SW 1271 (cell line): ENCODE measurements at places on chromosomes 3 and 15.

DNA sequence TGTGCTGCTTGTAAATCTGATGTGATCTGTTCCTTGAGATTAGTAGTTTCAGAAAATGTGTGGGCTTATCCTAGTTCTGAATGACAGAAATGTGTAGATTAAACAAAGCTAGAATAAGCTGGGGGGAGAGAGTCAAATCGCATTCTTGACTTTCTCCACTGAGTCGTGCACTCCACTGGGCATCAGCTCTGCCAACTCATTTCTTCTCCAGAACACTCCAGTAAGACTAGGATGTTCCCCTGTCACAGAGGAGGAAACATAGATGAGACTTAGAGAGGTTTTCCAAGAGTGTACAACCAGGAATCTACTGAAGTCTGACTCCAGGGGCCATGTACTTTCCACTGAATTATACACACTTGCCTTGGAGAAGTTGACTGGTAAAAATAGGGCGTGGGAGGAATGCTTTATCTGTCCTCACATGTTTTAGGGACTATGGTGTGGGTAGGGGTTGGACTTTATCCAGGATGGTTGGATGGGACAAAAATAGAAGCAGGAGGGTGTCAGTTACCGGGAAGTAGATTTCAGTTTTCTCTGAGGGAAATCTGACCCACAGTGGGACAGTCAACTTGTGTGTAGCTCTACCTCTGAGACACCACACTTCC is 298.2 kb downstream of the UBE2E2 start:
- no peak for DNase-seq

DNA sequence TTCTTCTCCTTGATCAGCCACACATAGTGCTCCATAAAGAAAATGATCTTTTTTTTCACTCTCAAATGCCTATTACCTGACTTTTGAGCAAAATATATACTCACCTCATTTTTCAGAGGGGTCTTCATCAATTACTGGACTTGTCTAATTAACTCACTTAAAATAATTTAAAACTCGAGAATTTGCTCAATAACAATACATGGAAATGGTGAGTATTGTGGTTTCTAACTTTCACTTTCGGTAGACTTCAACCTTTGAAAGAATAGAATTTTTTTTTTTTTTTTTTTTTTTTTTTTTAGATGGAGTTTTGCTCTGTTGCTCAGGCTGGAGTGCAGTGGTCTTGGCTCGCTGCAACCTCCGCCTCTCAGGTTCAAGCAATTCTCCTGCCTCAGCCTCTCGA is 17.7 kb upstream of the EPHB1 start:
- no peak for DNase-seq

DNA sequence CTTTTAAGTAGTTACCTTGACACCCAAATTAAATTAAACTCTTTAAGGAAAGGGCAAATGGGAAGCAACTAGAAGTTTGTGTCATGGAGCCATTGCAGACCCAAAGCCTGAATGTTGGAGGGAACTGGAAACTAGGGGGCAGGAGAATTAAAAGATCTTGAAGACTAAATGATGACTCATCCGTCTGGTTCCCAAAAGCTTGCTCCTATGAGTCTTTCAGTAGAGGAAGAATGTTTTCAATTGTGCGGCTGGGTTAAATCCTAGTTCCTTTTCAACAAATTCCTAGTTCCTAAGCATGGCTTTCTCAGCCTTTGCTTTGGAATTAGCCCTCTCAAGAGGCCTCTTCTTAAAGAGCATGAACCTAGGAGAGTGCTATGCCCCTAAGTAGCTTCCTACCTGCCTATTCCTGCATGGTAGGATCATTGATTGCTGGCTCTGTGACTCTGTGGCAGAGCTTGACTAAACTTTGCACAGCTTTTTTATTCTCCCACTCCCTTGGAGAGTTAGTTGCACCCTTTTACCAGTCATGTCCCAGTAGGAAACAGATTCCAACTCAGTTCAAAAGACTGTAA is 17.7 kb downstream of the CLEC3B start:
- DNase-seq: no peak

DNA sequence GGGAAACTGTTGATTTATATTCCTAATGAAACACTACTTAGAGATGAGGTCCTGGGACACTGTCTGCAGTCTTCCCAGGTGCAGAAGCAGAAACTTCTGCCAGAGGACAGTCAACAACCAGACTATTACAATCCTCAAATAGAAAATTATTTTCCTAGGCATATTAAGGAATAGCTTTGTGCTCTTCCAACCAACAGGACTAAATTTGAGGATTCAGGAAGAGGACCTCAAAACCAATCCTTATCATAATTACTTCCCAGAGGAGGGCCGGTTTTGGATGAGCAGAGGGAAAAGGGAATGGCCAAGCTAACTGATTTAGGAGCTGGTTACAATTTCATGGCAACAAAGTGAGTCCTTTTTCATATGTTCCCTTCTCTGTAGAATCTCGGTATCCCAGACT is 21.0 kb downstream of the ALDH1A2 start:
- no peak for DNase-seq

GRCh38 chr15:62935300-62936081 is 107.1 kb upstream of the TPM1 start:
- DNase-seq: no peak

GRCh38 chr15:63379492-63380150 is 2.0 kb downstream of the CA12 start:
- no peak for DNase-seq

- no peak for DNase-seq
Observed at GRCh38 chr3:188174317-188175044, 20.5 kb downstream of the LPP start.

DNA sequence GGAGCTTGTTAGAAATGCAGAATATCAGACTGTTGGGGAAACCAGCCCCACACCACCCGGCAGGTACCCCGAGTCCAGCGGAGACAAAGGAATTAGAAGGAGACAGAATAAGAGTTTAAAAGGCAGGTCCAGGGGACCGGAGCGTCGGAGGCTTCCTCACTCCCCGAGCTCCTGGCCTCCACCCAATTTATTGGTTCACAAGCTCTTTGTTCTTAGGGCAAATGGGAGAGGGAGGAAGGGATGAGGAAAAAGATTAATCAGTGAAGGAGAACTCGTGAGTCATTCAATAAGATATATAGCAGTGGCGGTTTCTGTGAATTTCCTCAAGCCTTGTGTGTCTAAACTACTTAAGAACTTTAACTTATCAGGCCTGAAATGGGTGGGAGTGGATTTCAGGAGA is 32.1 kb upstream of the WDR72 start:
- DNase-seq: no peak

DNA sequence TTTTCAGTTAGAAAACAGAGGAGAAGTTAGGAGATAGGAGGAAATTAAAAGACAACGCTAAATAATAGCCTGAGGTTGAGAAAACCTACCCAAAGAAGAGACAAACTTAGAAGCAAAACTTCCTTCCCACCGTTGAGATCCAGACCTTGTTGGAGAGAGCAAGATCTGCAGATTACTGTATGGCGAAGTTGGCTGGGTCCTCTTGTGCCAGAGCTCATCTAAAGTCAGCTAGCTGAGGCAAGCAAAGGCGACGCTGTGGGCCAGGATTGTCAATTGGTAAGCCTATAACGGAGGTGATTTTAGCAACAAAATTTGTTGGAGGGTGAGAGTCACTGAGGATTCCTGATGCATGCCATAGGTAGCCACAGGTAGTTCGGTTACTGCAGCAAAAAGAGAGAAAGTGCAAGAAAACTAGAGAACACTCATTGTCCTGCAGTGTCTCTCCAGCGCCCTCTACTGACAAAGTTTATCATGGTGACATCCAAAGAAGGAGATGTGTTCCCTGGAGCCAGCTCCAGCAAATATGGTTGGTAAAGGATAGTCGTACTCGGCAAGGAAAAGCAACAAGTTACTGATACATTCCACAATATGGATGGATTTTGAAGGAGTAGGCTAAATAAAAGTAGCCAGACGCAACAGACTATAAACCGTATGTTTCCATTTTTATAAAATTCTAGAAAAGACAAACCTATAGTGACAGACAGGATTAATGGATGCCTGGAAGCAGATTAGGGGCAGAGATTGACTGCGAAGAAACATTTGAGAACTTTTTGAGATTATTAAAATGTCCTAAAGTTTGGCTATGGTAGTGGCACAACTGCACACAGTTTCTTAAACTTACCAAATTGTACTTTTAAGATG is 9.8 kb upstream of the OR5K4 start:
- DNase-seq: no peak

GRCh38 chr3:112773864-112774263 is 72.8 kb downstream of the CD200R1L start:
- DNase-seq: no peak

DNA sequence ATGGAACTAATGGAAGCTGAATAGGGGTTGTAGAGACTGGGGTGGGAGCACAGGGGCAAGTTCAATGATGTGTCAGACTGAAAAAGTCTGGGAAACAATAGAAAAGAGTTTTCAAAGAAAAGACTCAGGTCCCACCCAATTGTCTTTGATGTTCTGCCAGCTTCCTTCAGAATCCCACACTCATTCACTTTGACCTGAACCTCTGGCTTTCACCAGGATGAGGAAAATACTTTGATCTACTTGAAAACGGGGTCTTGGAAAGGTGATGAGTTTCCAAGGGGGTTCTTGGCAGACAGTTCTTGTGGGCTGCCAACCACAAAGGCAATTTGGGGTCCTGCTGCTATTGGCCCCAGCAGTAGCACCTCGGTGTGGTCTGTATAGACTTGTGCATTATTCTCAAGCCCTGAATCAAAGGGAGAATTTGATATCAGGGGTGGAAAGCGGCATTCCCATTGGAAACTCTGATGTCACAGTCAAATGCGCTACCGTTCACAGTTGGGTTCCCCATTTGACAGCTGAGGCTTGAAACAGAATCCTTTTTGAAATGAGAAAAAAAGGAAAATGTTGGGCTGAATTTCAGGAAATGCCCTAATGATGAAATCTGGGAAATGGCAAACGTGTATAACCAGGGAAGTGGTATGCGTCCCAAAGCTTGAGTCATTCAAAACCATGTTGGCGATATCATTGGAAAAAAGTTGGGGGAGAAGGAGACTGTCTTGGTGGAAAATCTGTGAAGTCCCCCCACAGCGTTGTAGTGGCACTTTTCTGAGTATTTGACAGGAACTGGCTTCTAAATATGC is 229.2 kb upstream of the LRTM1 start:
- no peak for DNase-seq

DNA sequence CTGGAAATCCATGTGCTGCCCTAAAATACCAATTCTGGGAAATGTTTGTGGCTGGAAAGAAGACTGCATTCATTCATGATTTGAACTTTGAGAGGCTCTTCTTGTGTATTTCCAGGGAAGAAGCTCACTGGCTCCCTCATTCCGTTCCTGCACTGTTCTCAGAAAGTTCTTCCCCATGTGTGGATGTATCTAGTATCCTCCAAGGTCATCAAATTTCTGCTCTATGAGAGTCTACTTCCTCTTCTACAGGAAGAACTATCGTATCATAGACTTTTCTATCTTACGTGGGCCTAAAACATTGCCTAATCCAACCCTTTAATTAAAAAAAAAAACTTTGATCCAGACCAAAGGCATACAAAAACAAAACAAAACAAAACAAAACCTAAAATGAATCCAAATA is 2.9 kb downstream of the CCR3 start:
- no peak for DNase-seq

DNA sequence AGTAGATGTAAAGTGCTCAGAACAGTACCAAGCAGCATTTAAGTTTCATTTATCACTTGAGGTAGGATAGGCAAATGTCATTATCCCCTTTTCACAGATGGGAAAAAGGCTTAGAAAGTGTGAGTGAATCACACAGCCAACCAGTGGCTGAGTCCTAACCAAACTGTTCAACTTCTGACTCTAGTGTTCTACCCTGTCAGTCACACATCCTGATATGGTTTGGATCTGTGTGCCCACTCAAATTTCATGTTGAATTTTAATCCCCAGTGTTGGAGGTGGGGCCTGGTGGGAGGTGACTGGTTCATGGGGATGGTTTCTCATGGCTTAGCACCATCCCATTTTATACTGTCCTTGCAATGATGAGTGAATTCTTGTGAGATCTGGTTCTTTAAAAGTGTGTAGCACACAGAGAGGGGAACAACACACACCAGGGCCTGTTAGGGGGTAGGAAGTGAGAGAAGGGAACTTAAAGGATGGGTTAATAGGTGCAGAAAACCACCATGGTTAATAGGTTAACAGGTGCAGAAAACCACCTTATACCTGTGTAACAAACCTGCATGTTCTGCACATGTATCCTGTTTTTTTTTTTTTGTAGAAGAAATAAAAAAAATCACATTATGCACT is 304.7 kb downstream of the SUCLG2 start:
- no peak for DNase-seq

DNA sequence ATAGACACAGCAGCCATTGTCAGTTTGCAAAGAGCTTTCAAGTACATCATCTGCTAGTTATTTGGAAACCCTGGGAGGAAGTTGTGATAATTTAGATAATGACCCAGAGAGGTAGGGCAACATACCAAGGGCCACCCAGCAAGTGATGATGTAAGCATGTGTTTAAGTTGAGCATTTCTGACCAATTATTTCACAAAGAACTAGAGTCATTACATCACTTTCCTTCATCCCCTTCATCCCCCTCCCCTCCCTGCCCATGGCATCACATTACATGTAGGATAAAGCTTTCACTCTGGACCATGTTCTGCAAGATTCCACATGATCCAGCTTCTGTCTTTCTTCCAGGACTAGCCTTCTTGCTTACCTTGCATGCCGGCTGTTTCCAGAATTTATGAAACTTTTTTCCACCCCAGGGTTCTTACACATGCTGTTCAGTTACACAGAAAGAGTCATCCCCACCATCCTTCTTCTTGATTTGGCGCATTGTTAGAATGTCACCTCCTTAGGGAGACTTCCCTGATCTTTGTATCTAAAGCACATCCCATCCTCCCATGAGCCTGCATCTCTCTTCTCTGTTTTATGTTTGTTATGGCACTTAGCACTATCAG is 71.3 kb downstream of the PTPRG start:
- DNase-seq: no peak

DNA sequence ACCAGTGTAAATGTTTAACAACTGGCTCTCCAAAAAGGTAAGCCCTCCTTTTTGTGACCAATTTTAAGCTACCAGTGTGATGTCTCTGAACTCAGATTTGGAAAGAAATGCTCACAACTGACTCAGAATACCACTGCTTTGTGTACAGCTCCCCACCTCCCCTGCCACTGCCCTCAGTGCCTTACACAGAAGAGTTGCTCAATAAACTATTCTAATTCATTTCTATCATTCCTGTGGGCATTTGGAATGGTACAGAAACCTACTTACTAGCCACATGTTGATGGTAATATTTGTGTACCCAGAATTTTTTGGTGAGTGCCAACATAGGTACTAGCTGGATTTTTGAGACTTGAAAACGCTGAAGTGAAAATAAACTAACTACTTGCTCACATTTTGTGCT is 16.0 kb downstream of the LRRN1 start:
- no peak for DNase-seq

DNA sequence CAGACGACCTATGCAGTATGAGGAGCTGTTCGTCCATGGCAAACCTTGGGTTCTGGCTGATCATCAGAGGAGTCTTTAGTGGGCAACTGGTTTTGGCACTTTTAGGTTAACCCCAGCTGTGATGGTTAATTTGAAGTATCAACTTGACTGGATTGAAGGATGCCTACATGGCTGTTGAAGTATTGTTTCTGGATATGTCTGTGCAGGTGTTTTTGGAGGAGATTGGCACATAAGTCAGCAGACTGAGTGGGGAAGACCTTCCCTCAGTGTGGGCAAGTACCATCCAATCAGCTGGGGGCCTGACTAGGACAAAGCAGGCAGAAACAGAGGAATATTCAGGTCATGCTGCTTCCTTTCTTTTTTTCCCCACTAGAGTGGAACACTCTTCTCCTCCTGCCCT is 284.1 kb downstream of the NFKBIZ start:
- DNase-seq: no peak

GRCh38 chr3:21803604-21804003 is 52.6 kb upstream of the ZNF385D start:
- DNase-seq: no peak
